ENCODE measurements at places on chromosomes 4 and X. TPM values are rescaled to one million over a fixed set of nuclear protein-coding genes. Genes with fewer than 3 reads are reported as not detected.

Gene RPL34
- 1,206 TPM for total RNA-seq

Gene TRPC3
- not detected for total RNA-seq

Gene GAR1
- 23.1 TPM for total RNA-seq

Gene YIPF7
- total RNA-seq = not detected

Gene CSAG3
- not detected for total RNA-seq

Gene ZGRF1
- total RNA-seq = 9.2 TPM

Gene JADE3
- 6.9 TPM for total RNA-seq

Gene EGF
- not detected for total RNA-seq

Data from G401 (cell line).